Left lobe of liver (tissue), 2 donors: ENCODE measurements at places on chromosomes 16 and 17.

- no peak for DNase-seq
These were observed 59.0 kb upstream of the MED9 start for GRCh38 chr17:17417718-17418181.

- no peak for DNase-seq
These were observed 25.7 kb downstream of the CHD9 start for GRCh38 chr16:53080345-53081031.

- no peak for DNase-seq
These were observed 13.7 kb downstream of the METTL22 start for GRCh38 chr16:8634991-8635736.

DNA sequence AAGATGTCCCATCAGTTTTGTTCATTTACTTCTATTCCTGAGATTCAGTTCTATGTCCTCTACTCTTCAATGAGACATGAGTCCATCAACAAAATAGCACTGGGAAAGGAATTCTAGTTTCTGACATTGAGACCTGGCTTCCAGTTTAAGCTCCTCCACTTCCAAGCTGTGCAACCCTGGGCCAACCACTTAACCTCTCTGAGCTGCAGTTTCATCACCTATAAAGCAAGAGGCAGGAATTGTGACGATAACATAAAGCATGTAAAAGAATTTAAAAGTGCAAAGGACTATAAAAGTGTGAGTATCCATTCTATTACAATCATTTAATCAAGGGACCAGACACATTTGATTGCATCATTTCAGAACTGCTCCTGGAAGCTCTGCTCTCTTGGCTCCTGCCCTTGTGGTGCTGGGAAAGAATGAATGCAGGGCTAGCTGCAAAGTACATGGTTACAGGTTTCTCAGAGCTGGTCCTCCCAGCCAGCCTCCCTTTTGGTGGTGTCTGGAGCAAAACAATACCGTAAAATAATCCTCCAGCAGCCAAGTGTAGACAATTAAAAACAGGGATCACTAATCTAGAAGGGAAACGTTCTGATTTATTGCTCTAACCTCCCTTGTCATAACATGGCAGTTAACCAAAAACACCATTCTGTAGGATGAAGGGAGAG, 113.9 kb downstream of the VPS53 start:
- DNase-seq, result no peak

GRCh38 chr17:2040942-2041560, 771 bp upstream of the OVCA2 start:
- DNase-seq, result peak; percentile 47

DNA sequence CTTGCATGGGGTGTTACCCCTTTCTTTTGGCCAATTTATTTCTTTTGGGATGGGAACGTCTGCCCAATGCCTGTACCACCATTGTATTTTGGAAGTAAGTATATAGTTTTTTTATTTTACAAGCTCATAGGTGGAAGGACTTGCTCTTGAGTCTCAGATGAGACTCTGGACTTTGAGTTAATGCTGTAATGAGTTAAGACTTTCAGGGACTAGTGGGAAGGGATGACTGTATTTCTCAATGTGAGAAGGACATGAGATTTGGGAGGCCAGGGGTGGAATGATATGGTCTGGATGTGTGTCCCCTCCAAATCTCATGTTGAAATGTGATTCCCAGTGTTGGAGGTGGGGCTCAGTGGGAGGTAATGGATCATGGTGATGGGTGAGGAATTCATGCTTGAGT, 49.1 kb downstream of the HNF1B start:
- DNase-seq, result no peak

- no peak for DNase-seq
These were observed 246.9 kb downstream of the PRKCA start for GRCh38 chr17:66549311-66549704.

- no peak for DNase-seq
These were observed 7.8 kb downstream of the CRHR1 start for GRCh38 chr17:45791935-45792334.

DNA sequence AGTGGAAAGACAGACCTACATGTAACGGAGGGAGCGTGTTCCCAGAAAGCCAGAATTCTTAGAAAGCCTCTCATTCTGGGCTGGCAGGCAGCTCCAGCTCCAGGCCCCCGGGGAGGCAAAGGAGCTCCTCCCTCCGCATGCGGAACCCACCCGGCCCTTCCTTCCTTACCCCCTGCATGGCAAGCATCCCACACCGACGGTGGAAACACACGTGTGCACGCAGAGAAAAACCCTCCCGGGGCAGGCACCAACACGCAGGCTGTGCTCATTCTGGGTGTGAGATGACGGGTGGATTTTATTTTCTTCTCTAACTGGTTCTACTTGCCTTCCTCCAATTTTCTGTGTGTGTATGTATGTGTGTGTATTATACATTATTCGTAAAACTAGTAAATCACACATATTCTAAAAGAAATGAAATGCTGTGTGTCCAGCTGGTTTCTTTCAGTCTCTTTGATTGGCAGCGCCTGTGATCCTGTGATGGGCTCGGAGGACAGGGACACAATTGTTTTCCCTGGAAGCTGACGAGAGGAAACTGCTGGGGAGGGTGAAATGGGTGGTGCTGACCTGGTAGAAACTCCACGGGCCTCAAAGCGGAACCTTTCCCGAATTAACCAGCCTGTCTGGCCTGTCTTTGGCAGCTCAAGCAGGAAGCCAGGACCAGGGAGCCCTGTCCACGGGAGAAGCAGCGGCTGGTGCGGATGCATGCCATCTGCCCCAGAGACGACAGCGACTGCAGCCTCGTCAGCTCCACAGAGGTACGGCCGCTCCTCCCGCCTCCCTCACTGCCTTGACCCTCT, 22.2 kb downstream of the CARD14 start:
- DNase-seq, result no peak

DNA sequence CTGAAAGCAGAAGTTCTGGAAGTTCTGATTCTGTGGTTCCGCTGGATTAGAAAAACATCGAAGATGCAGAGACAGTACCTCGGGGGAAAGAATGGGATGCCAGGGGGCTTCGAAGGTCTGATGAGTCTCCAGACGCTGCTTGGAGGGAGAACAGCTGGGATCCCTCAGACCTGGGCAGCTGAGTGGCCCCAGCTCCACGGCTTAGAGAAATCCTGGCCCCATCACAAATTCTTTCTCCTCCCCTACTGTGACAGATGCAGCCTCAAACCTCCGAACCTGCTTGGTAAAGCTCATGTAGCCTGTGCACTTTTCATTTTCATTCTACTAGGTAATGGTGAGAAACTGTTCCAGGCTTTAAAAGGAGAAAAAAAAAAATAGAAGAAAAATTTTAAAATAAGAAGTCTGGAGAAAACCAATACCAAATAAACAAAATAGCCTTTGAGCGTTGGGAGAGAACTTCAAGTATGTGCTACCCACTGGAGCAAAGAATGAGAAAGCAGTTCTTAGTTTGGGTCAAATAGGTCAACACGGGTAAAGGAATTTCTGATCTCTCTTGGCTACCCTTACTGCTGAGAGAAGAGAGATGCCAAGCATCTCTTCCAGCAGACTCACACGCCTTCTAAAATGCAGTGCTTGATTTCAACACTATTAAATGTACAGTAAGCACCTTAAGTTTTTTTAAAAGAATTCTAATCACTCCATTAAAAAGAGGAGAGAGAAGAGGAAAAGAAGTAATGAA, 19.9 kb downstream of the MAF start:
- DNase-seq, result no peak

DNA sequence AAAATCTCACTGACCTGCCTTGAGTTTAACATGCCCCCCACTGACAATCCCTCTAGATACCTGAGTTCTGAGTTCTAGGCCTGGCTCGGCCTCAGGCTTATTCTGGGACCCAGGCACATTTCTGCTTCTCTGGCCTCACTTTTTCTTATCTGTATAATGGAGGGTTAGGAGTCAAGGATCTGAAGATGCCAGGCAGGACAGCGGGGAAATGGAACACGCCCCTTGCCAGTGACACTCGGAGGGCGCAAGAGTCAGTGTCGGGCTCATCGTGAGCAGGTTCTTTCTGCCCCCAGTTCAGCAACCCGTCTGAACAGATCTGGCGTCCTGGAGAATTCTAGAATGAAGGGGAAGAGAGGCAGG, 567 bp upstream of the MT3 start:
- DNase-seq, result no peak

- peak; percentile 86 for DNase-seq
These were observed at the start of gene ZFHX3 for GRCh38 chr16:73047536-73048291. TSS of gene ZFHX3 (minus strand) at chr16:73048128. CDS start at chr16:72960145, 87,983 bp downstream.

DNA sequence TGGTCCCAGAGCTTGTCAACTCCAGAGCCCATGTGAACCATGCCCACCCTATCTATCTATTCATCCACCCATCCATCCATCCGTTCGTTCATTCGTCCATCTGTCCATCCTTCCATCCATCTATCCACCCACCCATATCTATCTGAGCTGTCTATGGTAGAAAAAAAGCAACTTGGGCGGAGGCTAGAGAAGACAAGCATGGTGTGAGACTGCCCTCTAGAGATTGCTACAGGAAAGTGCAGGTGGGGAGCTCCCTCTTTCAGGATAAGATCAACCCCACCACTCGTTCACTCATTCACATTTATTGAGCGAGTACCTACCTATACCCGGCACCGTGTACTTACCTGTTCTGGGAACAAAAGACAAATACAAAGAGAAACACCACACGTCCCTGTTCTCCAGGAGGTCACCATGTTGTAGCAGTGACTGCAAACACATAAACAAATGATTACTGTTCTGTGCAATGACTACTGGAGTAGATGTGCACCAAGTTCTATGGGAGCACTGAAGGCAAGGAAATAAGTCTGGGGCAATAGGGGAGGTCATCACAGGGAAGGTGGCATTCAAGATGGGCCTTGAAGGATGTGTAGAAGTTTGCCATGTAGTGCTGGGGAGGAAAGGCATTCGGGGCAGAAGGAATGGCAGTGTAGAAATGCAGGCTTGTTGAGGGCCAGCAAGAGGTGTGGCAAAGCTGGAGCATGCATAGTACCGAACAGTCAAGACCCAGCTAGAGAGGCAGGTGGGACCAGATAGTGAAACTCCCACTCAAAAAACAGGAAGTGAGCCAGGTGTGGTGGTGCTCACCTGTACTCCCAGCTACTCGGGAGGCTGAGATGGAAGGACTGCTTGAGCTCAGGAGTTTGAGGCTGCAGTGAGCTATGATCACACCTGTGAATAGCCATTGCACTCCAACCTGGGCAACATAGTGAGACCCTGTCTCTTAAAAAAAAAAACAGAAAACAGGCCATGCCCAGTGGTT, 13.4 kb upstream of the ATP5MC1 start:
- DNase-seq, result peak; percentile 52

DNA sequence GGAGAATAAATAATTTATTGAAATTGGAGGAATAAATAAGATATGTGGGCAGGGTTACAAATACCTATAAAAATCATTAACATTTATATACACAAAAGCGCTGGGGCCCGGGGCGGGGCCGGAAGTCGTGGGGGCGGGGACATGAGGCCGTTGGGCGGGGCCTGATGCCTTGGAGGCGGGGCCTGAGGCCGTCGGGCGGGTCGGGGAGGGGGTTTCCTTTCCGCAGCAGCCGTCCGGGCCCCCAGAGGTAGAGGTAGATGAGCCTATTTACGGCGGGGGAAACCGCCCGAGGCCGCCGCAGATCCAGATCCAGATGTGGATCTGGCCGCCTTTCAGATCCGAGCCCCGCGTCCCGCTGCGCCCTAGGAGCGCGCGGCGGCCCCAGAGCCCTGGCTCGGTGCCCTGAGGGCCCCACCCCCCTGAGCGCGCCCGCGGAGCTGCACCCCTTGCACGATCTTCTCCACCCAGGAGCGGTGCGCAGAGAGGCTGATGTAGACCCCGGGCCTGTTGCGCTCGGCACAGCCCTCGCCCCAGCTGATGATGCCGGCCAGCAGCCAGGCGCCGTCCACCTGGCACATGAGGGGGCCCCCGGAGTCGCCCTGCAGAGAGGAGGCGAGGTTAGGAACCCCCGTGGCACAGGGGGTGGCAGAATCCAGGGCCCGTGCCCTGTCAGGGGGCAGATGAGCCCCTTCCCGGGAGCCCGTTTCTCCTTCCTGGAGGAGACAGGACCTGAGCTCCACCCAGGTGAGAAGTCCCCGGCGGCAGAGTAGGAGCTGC, 5.1 kb downstream of the PRSS22 start:
- DNase-seq, result no peak

DNA sequence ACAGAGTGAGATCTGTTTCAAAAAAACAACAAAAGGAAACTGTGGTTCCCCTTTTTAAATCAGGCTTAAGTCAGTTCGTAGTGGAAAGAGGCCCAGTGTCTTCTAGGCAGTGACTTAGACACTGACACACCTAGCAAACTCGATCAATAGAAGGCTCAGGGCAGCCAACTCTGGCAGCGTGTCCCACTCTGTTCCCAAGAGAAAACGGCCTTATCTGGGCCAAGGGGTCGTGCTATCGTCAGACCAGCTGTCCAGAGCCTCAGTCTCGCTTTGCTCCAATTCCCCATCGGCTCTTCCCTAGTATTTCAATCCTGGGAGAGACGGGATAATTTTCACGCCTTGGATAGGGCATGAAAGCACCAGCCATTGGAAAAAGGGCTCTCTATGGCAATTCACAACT, 72.9 kb downstream of the SLC5A11 start:
- DNase-seq, result no peak
